Stimulated activated CD8-positive, alpha-beta memory T cell treated with anti-CD3 and anti-CD28 coated beads, Interleukin-4, amount 100 ng/mL, for 1 hour (primary cell): ENCODE measurements at places on chromosomes 2 and 18.

DNA sequence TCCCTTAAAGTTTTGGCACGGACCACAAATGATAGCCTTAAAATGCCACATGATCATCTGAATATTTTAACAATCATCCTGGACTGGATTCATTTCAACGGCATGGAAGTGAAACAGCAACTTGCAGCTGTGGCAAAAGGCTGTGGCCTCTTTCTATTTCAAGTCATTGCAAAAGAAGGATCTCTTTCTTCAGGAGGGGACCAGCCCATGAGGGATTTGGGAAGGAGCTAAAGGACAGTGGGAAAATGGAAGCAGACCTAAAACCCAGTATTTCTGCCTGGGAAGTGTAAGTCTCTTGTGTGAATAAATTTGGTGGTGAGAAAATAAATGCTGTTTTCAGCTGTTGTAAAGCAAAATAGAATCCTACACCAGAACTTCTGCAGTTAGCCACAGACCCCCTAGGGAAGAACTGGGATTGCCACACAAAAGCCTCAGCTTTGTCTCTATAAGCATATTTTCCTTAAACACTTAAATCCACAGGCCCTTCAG is 107.3 kb upstream of the ZFP36L2 start:
- DNase-seq = no peak

DNA sequence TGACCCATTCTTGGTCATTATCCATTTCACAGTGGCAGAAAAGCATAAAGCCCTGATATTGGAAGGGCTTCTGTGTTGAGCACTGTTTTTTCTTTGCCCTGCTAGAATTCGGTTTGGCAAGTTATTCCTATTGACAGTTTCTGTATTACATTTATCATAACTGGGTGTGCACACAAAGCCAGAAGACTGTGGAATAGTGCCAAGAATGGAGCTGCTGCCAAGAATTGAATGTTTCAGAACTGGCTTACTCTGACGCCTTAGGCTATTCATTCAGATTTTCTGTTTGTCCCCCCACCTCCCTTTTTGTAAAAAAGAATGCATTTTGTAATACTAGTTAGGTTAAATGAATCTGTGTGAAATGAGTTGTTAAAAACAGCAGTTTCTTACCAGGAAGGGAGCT is 12.7 kb downstream of the KDM3A start:
- no peak for DNase-seq

GRCh38 chr2:68482296-68482820 is 15.0 kb downstream of the APLF start:
- DNase-seq = no peak

DNA sequence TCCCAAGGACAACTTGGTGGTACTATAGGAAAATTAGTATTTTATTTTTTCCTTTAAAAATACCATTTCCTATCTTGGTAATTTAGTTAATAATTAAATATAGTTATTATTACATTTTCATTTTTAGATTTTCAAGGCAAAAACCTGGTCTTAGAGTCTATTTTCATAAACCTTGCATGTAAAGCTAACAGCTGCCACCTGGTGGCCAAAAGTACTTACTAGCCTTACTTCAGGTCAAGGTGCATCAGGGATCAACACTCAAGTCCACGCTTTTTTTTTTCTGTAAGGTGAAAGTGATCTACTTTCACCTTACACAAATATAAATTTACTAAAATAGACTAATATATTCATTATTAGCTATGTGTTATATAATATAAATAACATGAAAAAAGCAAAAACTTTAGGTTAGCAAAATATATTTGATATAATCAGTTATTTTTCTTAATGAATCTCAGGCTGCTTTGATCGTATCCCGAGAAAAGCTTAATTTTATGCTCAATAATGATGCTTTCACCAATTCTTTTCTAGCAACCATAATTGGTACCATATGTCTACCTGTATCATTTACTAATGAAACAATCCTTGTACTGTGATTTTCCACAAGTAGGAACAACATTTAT is 62.5 kb downstream of the RELCH start:
- DNase-seq = peak; percentile 42
